ENCODE measurements at places on chromosomes 4 and X. TPM values are rescaled to one million over a fixed set of nuclear protein-coding genes. Genes with fewer than 3 reads are reported as not detected.

Gene SSR4
- total RNA-seq: 239 TPM

GRCh38 chrX:151151665-151152267, 24.6 kb upstream of the GPR50 start:
- peak; percentile 31 for DNase-seq

Gene SPANXC
- total RNA-seq: not detected

Gene GNRHR
- total RNA-seq: not detected

DNA sequence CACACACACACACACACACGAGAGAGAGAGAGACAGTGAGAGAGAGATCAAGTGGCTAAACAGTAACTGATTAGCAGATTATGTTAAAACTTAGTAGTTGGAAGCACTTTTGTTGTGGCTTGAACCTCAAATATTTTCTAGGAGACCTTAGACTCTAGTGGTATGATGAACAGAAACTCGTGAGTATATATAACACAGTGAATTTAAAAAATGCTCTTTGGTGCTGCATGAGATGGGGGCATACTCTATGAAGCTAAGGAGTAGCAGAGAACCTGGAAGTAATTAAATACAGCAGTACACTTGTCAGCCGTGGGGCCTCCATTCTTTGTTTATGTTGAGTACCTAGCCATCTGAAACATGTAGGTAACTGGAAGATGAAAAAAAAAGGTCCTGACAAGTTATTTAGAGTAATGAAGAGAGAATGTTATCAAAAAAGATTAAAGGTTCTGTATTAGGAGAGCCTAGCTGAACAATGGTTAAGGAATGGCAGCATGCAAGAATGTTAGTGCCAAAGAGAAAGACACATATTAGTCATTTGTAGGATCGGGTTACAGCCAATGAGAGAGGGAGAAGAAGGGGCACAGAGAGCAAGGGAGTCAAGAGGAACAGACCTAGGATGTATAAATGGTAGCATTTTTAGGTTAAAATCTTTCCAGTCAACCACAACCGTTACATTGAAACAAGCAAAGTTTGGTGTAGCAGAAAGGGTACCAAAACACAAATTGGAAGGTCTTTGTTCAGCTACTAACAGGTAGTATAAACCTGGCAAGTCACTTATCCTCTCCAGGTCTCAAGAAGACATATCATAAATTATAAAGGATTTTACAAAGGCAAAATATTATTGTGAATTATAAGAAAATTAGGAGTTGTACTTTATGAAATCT, 316.7 kb upstream of the DIPK2B start:
- DNase-seq: peak; percentile 70

DNA sequence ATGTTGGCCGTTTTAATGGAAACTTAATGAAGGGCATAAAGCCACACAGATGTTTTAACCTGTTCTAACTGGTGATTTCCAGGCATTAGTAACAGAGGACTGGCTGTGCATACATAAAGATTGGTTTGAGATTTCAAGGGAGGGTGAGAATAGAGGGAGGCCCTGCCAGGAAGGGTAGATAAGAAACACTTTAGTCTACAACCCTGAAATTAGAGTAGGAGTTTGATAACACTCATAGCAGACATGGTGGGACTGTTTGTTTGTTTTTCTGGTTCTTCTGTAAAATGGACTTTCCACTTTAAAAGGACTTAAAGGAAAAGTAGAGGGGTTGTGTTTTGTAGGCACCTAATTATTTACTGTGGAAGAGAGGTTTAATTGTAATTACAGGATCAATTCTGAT, 16.2 kb downstream of the SLC4A4 start:
- DNase-seq: no peak

Data from mammary epithelial cell (primary cell).